ENCODE measurements at places on chromosomes 4 and X. TPM values are rescaled to one million over a fixed set of nuclear protein-coding genes. Genes with fewer than 3 reads are reported as not detected.

DNA sequence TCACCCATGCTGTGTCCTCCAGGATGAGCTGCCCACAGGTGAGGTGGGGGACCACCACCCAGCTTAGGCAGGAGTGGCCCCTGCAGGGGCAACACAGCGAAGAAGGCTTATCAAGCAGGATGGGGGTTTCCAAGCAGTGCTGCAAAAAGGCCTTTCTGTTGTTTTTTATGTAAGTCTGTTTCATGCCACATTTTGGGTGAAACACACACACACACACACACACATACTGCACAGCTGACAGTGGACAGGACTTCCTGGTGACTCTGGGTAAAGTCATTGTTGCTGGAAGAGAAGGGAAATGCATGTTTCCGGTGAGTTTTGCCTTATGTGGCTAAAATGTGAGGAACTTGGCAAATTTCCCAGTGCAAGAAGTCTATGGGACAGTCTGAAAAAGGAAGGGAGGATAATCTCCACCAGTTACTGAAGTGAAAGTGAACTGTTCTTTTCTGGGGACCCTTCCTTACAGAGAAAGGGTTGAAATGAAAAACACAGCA is 119.2 kb downstream of the IRF2 start:
- peak; percentile 39 for DNase-seq

DNA sequence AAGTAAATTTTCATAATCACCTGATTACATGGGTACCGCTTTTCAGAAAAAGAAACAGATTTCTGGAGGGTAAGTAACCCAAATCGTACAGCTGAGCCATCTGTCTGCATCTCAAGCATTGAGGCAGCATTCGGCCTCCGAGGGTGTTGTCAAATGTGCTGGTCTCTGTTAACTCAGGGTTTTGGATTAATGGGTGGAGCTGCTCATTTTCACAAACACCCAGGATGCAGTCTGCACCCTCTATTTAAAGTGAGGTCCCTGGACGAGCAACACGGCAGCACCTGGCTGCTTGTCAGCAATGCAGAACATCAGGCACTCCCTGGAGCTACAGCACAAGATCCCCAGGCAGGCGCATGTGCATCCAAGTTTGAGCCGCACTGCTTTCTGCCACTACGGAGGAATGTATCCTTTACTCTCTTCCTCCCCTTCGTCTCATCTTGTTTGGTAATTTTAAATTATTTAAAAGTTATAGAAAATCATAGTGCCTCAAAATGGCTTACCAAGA is 24.7 kb upstream of the NAP1L5 start:
- no peak for DNase-seq

- no peak for DNase-seq
Observed at GRCh38 chr4:74501579-74501978, 56.6 kb downstream of the AREG start.

GRCh38 chrX:154991039-154991438 is 31.5 kb downstream of the F8 start:
- no peak for DNase-seq

- DNase-seq, result no peak
Observed at GRCh38 chr4:30865691-30866090, 145.5 kb downstream of the PCDH7 start.

GRCh38 chr4:38526412-38526811 is 137.6 kb upstream of the KLF3 start:
- peak; percentile 53 for DNase-seq

DNA sequence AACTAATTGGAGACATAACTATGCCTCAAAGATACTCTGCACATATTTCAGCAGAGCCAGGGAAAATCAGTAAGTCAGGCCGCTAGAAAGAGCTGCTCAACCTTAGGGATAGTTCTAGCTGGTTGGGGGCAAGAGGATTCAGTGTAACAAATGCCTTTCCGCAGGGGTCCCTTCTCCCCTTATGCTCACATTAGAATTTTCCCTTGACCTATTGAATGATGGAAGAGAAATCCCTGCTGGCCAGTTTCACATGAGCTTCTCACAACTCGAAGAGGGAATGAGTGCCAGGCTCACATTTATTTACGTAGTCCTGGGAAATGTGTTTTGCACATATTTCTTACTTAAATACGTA is 66.2 kb upstream of the USP9X start:
- no peak for DNase-seq

The HPSE gene
- total RNA-seq, result 13.3 TPM

The CLDN22 gene
- total RNA-seq, result not detected

The CSN1S1 gene
- total RNA-seq, result not detected

- no peak for DNase-seq
Observed at GRCh38 chrX:80216086-80216485, 201.5 kb downstream of the TBX22 start.

GRCh38 chrX:55697381-55697780 is 20.2 kb upstream of the RRAGB start:
- no peak for DNase-seq

DNA sequence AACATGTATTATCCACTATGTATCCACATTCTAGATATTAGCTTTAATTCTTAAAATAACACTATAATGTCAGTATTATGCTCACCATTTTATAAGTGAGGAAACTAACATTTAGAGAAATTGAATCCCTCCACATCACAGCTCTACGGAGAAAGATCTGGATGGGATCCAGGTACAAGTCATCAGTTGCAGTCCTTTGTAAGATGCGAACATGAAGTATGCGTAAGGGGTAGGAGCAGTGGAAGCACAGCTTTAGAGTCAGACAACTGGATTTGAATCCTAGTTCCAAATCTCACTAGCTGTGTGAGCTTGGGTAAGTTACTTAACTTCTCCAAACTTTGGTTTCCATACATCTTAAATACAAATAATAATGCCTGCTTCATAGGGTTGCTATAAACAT is 162.5 kb downstream of the ATP10D start:
- DNase-seq, result no peak

DNA sequence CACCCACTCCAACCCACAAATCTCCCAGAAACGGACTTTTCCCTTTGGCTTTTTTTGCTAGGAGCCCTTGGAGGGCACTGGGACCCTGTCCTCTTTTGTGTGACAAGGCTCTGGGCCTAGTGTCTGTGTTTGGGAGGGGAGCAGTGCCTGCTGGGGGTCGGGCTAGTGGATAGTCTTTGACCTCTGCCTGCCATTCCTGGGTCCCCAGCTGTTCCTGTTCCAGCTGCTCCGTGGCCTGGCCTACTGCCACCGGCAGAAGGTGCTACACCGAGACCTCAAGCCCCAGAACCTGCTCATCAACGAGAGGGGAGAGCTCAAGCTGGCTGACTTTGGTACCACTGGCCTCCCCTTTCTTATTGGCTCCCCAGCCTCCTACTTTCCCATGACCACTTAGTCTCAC is 6.7 kb upstream of the USP11 start:
- DNase-seq, result no peak

GRCh38 chr4:131499141-131499873 is 1649.8 kb upstream of the PCDH10 start:
- DNase-seq, result no peak

The SLC35A2 gene
- 60.6 TPM for total RNA-seq

The FGG gene
- total RNA-seq, result not detected

DNA sequence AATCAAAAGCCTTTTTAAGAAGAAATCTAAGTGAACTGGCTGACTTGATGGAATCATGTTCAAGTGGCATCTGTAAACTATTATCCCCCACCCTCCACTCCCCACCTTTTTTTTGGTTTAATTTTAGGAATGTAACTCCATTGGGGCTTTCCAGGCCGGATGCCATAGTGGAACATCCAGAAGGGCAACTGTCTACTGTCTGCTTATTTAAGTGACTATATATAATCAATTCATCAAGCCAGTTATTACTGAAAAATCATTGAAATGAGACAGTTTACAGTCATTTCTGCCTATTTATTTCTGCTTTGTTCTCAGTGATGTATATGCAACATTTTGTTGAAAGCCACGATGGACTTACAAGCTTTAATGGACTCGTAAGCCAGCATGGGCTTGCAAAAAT is 162.3 kb downstream of the STIM2 start:
- no peak for DNase-seq

The CT45A2 gene
- not detected for total RNA-seq

GRCh38 chrX:119870626-119871131 is 854 bp downstream of the RNF113A start:
- DNase-seq, result peak; percentile 43

The PTCHD1 gene
- 0.12 TPM for total RNA-seq

GRCh38 chr4:53653484-53654053 is 62.3 kb upstream of the LNX1 start:
- peak; percentile 66 for DNase-seq

GRCh38 chr4:126752702-126753101 is 880.1 kb upstream of the INTU start:
- DNase-seq, result no peak

The ZFX gene
- total RNA-seq, result 52.3 TPM

The PDE5A gene
- total RNA-seq, result 53.6 TPM

DNA sequence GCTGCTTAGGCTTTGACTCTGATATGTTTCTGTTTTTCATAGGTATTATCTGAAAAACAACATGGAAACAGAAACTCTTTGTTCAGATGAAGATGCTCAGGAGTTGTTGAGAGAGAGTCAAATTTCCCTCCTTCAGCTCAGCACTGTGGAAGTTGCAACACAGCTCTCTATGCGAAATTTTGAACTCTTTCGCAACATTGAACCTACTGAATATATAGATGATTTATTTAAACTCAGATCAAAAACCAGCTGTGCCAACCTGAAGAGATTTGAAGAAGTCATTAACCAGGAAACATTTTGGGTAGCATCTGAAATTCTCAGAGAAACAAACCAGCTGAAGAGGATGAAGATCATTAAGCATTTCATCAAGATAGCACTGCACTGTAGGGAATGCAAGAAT is 238.6 kb downstream of the RAPGEF2 start:
- no peak for DNase-seq

The CNKSR2 gene
- total RNA-seq, result 0.15 TPM

DNA sequence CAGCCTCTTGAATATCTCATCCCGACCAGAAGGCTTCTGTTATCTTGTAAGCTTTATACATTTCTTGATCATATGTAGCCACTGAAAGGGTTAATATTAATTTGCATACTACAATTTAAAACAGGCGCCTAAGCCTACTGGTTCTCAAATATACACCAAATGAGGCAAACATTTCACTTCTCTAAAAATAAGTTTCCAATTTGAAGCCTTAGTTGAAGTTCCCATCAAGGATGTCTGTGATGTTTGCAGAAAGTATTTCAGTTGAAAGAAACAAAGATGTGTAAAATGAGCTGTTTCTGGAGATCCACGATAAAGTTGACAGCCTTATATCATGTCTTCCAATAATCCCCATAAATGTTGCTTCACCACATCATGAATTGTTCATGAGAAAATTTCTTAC is 70.6 kb downstream of the KIT start:
- DNase-seq, result no peak

GRCh38 chrX:104359124-104359523 is 104.4 kb upstream of the ESX1 start:
- DNase-seq, result no peak

The RTL3 gene
- total RNA-seq, result not detected

- no peak for DNase-seq
Observed at GRCh38 chr4:159464302-159464701, 361.4 kb downstream of the RAPGEF2 start.

DNA sequence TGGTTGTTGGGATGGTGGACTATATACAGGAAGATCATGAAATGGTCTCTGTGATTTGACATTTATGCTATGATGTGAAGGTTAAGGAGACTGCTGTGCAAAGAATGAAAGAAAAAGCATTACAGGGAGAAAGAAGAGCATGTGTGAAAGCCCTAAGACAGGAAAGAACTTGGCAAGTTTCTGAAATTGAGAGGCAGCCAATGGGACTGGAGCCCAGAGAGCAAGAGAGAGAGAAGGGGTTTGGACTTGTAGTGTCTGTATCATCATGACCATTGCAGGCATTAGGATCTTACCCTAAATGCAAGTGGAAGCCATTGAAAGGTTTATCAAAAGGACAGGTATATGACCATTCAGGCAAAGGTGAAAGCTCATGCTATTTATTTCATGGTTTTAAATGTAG is 147.1 kb downstream of the NAA11 start:
- peak; percentile 6 for DNase-seq

The TLR10 gene
- 0.70 TPM for total RNA-seq

DNA sequence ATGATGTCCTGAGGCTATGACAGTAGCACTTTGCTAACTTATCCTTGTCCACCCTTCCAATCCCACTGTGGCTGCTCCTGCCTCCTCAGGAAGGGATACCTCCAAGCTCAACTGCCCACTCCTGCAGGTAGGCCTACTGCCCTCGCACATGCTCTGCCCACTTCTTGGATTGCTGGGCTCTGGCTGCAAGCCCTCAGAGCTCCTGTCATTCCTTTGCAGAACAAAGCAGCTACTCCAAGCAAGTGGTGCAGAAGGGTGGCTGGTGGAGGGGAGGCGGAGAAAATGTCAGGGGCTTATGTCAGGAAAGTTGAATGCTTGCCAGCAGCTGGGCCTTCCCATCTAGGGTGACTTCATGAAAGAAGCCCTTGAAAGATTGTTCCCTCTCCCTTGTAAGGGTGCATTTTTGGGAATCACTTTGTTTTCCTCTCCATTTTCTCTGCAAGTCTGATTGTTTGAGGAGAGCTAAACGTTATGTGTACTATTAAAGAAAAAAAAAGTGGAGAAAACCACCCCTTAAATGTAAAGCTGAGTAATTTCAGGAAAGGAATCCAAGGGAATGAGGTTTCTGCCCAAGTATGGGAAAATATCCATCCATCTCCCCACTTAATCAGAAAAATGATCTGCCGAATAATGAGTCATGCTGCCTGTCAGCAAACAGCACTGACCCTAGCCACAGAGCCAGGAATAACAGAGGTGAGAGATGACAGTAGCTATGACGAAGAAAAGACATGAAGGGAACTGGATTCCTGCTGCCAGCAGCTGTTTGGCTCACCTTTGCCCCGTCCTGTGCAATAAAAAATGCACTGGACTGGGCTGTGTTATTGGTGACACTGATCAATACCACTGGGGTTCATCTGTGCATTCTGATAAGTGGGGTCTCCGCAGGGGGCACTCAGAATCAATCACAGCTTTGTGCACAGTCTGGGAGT is 102.0 kb downstream of the RTL5 start:
- DNase-seq, result no peak

DNA sequence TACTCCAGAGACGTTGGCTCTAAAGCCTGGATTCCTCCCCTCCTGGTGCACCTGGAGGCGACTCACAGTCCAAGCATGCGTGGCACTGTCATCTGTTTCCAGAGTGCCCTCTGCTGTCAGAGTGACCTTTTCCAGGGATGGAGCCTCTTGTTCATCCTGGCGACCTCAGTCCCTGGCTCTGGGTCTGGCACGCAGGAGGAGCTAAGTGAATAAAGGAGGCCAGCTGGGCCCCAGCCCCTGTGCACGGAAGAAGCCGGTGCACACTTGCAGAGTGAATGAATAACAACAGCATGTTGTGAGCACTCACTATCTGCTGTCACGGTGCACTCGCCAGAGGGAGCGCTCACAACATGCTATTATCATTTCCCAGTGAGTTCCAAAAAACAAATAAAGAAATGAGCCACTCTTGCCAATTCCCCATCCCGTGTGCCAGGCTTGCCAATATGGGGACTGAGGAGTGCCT is 27.8 kb upstream of the PSAPL1 start:
- DNase-seq, result no peak

- no peak for DNase-seq
Observed at GRCh38 chr4:143713955-143714625, 13.6 kb upstream of the FREM3 start.

Data from left colon (tissue), 2 donors.